ENCODE measurements at places on chromosomes 7 and 10.

GRCh38 chr10:11498399-11498798, 113.1 kb downstream of the USP6NL start:
- DNase-seq: no peak

DNA sequence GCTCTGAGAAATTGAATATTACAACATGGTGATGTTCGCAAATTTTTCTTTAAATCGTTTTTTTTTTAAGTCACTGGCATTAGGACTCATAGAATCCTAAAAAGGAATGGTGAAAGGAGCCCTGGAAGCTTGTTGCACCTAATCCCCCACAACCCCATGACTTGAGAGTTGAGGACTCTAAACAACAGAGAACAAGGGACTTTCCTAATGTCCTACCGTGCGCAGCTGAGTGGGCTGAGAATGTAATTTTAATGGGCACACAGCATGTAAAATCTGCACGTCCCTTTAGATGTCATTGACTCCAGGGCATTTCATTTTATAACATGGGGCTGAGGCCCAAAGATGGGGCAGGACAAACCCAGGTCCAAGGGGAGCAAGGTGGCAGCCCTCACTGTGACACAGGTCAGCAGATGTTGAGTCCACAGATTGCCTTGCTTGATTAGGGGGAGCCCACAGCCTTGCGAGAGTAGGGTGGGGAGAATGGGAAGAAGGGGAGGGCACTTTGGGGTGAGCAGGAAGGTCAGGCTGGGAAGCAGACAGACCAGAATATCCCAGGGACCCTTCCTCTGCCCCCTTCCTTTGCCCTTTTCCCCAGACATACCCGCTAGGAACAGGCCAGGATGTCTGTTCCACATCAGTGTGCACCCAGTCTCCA, 208.4 kb upstream of the ZMIZ1 start:
- DNase-seq: no peak

DNA sequence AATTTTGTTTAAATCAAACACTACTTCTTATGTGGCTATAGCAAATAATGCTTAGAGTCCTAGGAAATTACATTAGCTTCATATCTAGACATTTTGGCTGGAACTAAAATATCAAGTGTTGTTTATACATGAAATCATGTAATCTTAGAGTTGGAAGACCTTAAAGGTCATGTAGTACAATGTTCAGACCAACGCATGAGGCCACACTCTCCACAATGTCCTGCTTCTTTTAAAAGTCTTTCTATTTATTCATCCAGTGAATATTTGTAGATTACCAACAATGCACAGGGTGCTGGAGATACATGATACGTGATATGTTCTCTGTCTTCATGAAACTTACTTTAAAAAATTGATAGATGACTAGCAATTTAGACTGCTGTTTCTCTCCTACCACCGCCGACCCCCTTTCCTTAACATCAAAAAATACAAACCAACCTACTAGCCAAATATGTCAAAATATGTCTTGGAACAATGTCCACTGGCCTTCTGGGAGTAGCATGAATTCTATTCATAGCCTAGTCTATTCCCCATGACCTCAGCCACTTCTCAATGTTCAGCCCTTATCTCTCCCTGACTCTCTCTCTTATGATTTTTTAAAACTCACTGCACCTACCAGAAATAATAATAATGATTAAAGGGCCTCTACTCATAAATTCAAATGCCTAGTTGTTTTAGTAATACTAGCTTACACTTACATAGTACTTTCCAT, 59.5 kb upstream of the CAV2 start:
- DNase-seq: no peak

DNA sequence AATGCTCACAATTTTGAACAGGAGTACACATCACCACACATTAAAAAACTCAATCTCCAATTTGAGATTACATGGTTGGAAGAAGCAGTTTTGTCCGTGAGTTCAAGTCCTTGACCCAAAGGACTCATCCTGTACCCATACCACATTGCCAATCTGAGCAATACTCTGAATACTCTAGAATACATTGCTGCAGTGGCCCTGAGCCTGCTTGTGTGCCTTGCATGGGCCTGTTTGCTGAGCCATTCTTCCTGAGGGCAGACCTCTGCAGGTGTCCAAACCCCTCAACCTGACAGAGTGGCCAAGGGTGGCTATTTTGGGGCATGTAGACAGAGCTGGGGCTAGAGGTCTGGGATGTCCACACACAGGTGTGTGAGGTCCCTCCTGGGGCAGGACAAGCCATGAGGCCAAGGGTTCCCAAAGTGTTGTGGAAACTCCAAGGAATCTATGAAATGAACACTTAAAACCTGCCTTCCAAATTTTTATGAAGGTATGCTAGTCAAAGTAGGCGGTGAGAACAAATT, 15.5 kb downstream of the AGMO start:
- DNase-seq: no peak

DNA sequence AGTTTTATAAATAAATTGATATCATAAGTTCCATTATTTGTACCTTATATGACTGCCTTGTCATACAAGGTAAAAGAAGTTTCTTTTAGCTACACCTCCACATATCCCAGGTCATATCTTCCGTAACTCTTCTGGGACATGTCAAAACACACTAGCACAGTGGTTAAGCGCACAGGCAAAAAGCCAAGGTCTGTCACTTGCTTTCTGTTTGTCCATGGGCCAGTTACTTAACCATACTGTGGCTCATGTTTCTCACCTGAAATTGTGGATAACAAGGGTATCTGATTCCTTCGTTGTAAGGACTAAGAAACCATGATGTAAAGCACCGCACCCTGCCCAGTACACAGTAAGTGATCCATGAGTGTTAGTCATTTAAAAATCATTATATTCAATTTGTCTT, 56.2 kb downstream of the SEMA3D start:
- DNase-seq: no peak

DNA sequence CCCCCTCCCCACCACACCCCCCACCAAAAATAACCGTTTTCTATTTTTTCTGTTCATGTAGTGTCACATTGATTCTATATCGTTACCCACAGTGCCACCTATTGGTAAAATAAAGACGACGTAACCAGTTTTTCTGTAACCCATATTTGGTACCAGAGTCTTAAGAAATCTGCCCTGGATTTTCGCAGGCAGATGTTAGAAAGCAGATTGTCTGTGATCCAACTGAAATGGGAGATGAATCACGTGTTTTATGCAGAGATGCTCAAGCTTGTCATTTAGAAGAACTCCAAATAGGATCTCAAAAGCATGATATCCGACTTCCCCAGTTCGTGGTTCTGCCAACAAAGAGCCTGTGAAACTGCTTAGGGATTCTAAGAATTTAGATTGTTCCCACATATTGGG, 261.1 kb upstream of the CSTF2T start:
- no peak for DNase-seq

- no peak for DNase-seq
Observed at GRCh38 chr10:61747307-61747706, 84.6 kb downstream of the CABCOCO1 start.

GRCh38 chr10:103610083-103610472, 116.6 kb downstream of the NEURL1 start:
- no peak for DNase-seq

DNA sequence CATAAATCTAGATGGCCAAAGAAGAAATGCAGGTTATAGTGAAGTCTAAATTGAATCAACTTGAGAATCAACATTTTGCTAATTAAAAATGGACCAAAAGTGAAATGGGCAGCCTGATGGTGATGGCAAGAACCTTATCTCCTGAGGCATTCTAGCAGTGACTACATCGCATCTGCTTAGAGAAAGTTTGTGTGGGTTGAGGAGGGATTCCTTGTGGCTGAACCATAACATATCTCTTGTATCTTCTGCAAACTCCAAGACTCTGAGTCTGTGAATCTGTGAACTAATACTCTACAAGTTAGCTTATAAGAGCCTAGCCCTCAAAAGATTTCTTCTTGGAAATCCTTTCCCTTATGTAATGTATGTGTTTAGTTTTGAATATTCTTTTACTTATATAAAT, 85.6 kb downstream of the PRKG1 start:
- DNase-seq: no peak

DNA sequence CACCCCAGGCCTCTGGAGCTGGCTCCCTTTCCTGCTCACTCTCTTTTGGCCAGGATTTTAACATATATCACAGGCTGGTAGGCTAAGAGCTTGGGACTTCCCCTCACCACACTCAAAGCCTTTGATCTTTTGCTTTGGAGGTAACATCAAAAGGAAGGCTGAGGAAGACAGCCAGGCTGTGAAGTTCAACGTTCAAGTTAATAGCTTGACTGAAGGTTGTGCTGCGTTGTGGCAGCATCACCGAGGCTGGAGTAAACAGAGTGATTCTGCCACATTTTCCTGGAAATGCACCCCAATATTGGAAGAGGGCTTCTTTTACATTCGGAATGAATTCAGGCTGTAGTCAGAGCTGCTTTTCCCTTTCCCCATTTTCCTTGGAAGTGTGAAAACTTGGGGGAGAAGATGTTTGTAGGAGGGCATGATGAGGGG, 57.3 kb downstream of the TCF7L2 start:
- DNase-seq: peak; percentile 2

DNA sequence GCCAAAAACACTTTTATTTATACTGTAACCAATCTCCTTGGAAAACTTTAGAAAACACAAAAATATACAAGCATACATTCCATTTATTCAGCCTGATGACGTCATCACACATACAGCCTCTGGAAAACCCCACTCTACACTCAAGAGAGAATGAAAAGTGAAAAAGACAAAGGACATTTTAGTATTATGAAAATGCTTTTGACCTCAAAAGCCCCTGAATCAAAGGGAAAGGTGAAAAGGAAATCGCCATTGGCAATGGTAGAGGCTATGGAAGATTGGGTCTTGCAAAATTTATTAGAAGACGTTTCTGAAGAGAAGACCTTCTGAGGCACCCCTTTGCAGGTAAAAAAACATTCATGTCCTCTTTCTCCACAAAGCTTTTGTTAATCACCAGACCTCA, 82.9 kb upstream of the STRIP2 start:
- no peak for DNase-seq

DNA sequence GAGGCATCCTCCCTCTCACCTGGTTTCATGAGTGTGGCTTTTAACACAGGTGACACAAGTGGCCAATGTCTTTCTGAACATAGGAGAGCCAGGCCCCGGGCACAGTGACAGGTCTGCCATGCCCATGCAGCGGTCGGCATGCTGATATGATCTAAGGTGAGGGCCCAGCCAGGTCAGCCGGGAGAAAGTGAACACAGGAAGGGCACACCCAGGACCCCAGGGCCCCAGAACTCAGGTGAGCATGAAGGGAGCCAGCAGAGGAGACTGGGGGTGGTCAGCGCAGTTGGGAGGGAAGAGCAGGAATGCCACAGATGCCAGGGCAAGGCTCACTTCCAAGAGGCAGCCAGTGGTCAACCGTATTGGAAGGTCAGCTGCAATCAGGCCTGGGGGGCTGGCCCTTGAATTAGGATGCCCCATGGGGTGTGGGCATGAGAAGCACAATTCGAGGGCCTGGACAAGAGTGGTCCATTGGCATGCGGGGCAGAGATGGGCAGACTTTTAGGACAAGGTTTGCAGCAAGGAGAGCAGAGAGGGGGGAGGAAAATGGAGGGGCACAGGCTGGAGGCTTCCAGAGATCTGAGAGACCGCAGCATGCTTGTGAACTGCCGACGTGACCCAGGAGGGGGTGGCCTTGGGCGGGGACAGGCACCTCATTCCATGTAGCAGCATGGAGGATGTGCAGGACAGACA, 3.9 kb upstream of the INPP5A start:
- DNase-seq: no peak

DNA sequence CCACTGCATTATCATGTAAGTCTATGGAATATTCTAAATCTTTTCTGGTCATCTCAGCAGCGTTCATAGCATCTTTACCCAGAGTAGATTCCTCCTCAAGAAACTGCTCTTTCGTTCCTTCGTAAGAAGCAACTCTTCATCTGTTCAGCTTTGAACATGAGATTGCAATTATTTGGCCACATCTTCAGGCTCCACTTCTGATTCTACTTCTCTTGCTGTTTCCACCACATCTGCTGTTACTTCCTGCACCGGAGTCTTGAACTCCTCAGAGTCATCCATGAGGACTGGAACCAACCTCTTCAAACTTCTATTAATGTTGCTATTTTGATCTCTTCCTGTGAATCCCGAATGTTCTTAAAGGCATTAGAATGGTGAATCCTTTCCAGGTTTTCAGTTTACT, 12.7 kb downstream of the CHST12 start:
- no peak for DNase-seq

- DNase-seq: no peak
Observed at GRCh38 chr10:3671386-3671955, 113.5 kb downstream of the KLF6 start.

DNA sequence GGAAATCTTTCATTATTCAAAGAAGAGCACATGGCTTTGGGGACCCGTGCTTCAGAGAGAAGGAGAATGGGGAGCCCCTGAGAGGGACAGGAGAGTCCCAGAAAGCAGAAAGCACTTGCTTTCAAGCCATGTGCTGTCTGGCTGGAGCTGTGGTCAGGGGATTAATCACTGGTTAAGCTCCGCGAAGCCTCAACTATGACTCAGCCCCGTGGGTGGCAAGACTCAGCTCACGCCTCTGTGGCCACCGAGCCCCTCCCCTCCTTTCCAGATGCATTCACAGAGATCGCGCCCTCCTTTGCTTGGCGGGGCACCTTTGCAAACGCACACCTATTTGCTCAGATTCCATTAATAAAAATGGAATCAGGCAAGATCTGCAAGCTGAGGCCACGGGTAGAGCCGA, 202.9 kb upstream of the TCERG1L start:
- DNase-seq: no peak

DNA sequence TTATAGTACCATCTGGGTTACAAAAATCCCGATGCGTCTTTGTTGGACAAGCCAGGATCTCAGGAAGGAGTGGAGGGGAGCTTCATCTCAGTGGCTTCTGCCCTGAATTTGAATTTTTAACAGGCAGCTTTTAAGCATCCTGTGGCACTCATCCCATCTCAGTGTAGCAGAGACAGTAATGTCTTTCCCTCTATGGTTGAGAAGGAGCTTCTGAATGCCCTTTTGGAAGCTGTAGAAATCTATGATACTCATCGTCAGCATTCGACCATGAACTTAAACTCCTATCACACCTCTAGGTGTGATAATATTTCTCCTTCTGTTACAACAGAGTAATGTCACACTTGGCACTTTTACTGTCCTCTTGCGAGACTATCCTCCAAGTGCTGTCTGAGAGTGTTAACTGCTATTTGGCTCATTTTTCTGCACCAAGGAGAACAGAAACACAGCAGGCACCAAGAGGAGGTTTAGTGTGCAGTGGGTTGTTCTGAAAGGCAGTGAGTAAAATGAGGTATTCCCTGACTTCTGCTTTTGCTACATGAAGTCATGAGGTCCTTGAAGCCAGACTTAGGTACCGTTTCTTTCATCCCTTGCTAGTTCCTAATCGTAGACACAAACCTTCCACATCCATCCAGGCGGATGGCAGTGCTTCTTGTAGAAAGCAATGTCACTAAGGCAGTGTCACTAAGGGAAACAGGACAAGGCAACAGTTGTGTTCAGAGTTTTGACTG, 177.4 kb downstream of the CELF2 start:
- DNase-seq: no peak

GRCh38 chr7:101913247-101913721, 95.9 kb downstream of the CUX1 start:
- DNase-seq: no peak

- DNase-seq: no peak
Observed at GRCh38 chr7:99497766-99498545, 2.1 kb downstream of the ZNF394 start.

- no peak for DNase-seq
Observed at GRCh38 chr10:51800725-51801424, 101.5 kb upstream of the CSTF2T start.

- no peak for DNase-seq
Observed at GRCh38 chr10:59887972-59888640, 18.2 kb downstream of the CCDC6 start.
